ENCODE measurements at places on chromosomes 1 and 21.

DNA sequence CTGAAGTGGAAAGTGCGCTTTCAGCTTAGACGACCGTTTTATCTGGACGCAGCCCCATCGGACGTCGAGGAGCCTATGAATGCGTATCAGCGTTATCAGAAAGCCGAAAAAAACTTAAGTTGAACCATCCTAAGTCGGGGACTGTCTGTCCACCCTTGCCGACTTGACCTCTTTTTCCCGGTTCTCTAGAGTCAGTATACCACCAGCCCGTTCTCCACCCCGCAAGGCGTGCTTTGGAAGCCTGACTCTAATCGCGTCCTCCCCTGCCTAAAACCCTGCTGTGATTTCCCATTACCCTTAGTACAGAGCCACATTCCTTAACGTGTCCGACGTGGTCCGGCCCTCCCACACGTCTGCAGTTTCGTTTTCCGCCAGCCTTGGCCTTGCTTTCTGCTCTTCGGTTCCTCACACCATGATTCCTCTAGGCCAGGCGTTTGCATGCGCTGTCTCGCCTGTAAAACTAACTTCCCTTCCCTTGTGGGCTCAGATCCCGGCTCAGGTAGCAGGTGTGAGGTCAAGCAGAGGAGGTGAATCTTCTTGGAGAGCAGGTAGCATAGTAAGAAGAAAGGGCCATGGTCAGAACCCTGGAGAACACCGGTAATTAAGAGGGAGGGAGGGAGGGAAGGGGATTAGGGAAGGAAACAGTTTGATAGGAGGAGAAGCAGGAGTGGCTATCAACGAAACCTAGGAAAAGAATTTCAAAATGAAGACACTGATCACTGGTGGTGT, 865 bp downstream of the ADPRS start:
- DNase-seq = no peak

DNA sequence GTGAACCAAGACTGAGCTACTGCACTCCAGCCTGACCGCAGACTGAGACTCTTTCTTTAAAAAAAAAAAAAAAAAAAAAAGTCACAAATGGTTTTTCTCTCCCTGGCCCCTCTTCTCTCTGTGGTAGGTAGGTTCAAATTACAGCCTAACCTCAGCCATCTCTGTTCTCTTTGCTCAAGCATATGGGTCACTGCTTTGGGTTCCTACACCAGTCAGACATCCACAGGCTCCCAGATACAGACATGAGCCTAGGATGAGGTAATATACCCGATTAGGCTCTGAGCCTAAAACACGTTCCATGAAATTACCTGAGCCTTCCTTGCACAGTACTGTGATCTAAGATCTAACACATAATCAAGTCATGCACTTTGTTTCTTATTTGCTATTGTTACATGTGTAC, 90.5 kb upstream of the JAK1 start:
- no peak for DNase-seq

GRCh38 chr1:22626237-22627157, 9.9 kb upstream of the C1QA start:
- DNase-seq = no peak

DNA sequence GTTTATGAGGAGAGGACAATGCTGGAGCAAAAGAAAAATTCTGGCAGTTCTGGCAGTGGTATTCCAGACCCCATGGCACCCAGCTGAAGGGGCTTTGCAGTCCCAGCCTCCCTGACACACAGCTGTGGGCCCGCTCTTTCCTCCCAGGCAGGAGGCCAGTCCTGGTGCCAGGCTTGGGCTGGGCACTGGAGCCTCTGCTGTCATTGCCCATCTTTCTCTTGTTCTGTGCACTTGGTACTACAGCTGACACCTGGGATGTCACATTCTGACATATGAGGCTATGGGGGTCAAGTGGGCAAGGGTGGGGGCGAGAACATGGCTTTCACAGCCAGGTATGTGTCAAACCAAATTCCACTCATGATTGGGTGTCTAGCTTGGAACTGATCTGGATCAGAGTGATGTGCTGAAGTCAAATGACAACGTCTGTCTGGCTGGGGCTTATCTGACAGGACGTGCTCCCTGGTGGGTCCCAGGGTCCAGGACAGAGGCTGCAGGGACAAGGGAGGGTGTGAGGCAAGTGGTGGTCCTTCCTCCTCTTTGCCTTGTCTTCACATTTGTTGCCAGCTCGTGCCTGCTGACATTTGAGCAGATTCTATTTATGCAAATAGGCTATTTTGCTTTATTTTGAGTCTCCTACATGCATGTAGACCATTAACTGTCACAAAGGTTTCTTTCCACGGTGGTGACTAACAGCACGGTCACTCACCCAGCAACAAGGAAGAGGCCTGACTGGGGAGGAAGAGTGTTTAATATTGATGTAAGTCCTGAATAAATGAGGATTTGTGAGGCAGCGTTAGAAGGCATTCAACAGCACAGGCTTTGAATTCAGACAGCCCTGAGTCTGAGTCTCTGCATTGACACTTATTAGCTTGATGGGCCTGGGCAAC, 336.3 kb downstream of the PBX1 start:
- DNase-seq = no peak

DNA sequence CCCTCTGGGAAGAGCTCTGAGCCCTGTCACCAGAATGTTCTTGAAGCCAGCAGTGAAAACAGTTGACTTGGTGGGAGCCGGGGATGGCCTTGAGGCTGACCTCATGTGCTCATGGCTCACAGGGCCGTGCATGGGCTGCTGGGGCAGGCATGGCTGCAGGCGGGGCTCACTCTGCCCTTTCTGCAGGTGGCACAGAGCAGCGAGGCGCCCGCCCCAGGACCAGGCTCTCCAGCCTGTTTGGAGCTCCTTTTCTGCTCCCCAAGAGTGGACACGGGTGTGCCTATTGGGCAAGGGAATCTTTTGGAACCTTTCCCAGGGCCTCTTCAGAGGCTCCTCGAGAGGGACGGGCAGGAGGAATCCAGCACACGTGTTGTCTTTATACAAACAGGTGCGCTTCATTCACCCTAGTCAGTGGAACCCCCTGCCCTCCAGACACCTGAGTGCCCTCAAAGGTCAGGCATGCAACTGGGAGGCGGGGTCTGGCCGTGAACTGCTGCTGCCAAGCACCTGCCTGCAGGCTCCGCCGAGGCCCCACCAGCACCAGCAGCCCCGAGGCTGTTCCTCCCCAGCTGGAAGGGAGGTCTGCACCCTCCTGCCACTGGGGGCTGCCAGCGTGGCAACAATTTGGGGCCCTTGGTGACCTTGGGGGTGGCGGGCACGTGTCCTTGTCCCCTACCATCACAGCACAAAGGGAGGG, 2.6 kb upstream of the TTC34 start:
- DNase-seq = no peak

- peak; percentile 55 for DNase-seq
Observed at GRCh38 chr1:88983791-88984559, 8.5 kb downstream of the KYAT3 start.

- no peak for DNase-seq
Observed at GRCh38 chr1:43803646-43804045, 96.3 kb downstream of the ST3GAL3 start.

DNA sequence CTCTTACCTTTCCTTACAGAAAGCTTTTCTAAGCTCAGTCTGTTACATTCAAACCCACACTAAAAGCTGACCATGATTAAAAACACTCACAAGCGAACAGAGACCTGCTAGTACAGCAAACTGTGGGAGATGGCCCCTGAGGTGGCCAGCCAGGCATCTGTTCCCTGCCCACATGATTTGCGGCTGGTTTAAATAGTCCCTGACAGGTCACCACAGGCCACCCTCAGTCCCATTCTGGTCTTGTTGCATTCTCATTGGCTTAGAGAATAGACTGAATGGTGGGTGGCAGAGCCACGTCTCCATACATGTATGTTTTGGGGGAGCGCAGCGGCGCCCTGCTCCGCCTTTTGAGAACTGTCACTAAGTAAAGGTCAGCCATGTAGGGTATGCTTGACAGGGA, 2.3 kb upstream of the ACTA1 start:
- no peak for DNase-seq

DNA sequence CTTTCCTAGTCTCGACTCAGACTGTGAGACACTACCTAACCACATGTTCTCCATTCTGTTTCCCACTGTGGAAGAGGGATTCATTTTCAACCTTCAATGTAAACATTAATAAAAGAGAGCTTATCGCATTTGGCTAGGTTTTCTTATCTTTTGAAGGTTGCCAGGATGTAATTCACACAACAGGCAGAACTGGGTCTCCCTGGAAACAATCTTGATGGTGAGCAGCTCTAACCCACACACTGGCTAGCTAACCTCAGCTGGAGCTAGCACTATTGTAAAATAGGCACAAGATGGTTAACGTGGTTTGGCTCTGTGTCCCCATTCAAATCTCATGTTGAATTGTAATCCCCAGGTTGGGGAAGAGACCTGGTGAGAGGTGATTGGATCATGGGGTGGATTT, 75.1 kb downstream of the ZSCAN20 start:
- no peak for DNase-seq

GRCh38 chr1:61081686-61082310, 563 bp upstream of the NFIA start:
- DNase-seq = peak; percentile 54

- DNase-seq = no peak
Observed at GRCh38 chr1:198125995-198126735, 30.6 kb upstream of the NEK7 start.

DNA sequence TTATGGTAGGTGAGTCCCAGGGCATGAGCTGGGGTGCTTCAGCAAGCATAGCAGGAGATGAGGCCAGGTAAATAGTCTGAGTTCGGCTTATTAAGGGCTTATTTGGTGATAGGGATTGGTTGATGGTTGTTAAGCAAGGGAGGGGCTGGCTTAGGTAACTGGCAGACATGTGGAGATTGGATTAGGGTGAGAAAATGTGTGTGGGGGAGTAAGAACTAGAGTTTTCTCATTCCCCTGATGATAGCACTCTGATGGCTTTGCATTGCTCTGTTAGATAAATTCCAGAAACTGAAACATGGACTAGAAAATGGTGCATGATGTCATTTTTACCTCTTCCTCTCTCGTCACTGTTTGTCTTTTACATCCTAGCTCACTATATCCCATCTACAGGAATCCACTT, 53.6 kb downstream of the FGGY start:
- no peak for DNase-seq
